Neural progenitor cell (in vitro differentiated cells): ENCODE measurements at places on chromosomes 16 and 17. TPM values are rescaled to one million over a fixed set of nuclear protein-coding genes. Genes with fewer than 3 reads are reported as not detected.

- H3K27ac ChIP-seq: peak within 1 kb of the TSS; percentile 51
- peaks cover 9% of the 10 kb centered on the region for H3K36me3 ChIP-seq
- no peaks in the 10 kb centered on the region for H3K27me3 ChIP-seq
- H3K4me1 ChIP-seq: peaks cover 19% of the 10 kb centered on the region
- peak; percentile 84 for DNase-seq
- H3K4me3 ChIP-seq: peak within 1 kb of the TSS; percentile 96
Measured at GRCh38 chr16:30948667-30949649, at the start of gene ORAI3. Gene ORAI3, plus strand, starts transcription at chr16:30949068. Its CDS starts 222 bp downstream, at chr16:30949290.

- no peak overlapping the region for H3K4me3 ChIP-seq
- no peak for DNase-seq
- no peak overlapping the region for H3K27ac ChIP-seq
- H3K36me3 ChIP-seq: no peaks in the 10 kb centered on the region
Measured at GRCh38 chr16:83831456-83831987, 23.7 kb downstream of the HSBP1 start.

- no peak overlapping the region for H3K27ac ChIP-seq
- H3K4me3 ChIP-seq: no peak overlapping the region
- DNase-seq: no peak
- no peaks in the 10 kb centered on the region for H3K36me3 ChIP-seq
- H3K27me3 ChIP-seq: no peaks in the 10 kb centered on the region
Measured at GRCh38 chr17:1969712-1970111, 55.4 kb downstream of the RTN4RL1 start.

DNA sequence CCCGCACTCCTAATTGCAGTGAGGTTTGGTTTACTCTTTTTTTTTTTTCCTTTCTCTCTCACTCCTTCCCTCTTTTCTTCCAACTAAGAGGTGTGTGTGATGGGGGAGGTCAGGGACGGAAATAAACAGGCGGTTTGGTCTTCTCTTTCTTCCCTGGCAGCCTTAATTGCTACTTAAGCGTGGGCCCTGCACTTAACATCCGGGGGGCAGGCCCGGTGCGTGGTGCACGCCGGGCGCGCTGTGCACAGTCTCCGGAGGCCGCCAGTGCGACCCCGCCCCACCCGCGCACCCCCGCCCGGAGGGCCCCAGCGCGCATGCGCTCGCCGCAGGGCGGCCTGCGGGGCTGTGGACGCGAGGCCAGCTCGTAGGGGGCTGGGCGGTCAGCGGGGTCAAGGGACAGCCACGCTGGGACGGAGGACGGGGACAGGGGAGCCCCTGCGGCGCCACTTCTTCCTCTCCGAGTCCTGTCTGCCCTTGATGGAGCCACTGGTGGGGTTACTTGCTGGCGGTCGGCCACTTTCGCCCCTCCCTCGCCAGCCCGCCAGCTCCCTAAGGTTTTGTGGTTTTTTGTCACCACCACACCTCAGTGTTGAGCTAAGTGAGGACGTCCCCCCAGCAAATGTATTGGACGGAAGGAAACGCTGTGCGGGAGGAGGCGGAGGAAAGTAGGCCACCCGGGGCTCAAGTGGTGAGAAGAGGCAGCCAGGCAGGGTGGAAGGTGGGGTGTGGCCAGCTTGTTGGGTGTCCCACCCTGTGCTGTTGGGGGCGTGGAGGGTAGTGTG lies 120.9 kb downstream of the MRM1 start:
- no peaks in the 10 kb centered on the region for H3K36me3 ChIP-seq
- H3K27me3 ChIP-seq: no peaks in the 10 kb centered on the region
- DNase-seq: peak; percentile 85
- peak overlapping the region; percentile 23 for H3K4me3 ChIP-seq

GRCh38 chr17:54900457-54901229 lies at the start of gene TOM1L1:
Gene TOM1L1, plus strand, starts transcription at chr17:54900852. Its CDS starts 14 bp downstream, at chr17:54900866.
- H3K4me1 ChIP-seq: peaks cover 10% of the 10 kb centered on the region
- no peak within 1 kb of the TSS for H3K27ac ChIP-seq
- DNase-seq: peak; percentile 93
- H3K27me3 ChIP-seq: no peaks in the 10 kb centered on the region

The SRL gene
- 0.06 and 0.22 TPM in 2 replicates for total RNA-seq

The PTGES3L gene
- 2.6 and 7.7 TPM in 2 replicates for total RNA-seq
